ENCODE measurements at places on chromosomes 4 and X.
A peak's percentile ranks its signal among the peaks of the same experiment; 100 is the strongest.

DNA sequence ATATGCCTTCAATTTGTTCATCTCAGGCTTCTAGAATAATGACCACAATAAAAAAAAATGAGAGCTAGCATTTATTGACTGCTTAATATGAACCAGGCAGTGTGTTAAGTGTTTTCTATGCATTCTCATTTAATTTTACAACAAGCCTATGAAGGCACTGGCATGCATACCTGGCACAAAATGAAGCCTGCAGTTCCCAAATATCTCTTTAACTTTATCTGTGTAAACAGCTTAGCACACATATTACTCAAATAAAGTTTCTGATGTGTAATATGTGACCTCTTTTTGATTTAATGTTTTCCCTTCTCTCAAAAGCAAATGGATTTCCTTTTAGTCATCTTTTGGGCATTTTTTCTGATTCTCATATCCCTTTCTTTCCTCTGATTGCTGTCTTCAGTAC, 671.8 kb downstream of the PCDH7 start:
- no peak for DNase-seq

GRCh38 chrX:34467437-34467836, 189.6 kb downstream of the TMEM47 start:
- DNase-seq: no peak

DNA sequence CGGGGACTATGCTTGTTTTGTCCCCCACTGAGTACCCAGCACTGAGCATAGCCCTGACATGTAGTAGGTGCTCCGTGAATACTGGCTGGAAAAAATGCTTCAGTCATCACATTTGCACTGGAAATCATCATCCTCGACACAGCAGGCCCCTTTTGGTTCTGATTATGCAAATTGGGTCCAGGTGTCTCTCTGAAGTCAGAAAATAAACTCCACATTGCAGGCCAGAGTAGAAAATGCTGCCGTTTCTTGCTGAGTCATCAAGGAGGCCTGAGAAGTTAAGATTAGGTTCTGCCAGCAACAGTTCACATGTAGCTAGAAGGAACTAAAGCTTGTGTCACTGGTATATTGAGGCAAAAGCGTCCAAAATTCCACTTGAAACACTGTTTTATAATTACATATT, 15.0 kb upstream of the STK32B start:
- DNase-seq: no peak

DNA sequence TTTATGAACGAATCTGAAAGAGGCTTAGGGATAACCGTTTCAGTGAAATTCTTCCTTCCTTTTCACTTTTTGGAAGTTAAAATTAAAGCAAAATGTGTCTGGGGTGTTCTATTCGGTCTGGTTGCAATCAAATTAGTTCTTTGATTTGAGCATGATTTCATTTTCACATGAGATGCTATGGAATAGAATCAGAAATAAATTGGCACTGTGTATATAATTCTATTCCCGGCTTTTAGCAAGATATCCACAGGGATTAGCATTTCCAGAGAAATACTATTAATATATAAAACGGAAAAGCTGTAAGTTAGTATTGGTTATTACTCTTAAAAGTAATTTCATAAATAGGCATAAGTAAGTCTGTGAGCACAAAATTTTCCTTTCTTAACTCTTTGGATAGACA, 1676.8 kb upstream of the PCDH7 start:
- no peak for DNase-seq

DNA sequence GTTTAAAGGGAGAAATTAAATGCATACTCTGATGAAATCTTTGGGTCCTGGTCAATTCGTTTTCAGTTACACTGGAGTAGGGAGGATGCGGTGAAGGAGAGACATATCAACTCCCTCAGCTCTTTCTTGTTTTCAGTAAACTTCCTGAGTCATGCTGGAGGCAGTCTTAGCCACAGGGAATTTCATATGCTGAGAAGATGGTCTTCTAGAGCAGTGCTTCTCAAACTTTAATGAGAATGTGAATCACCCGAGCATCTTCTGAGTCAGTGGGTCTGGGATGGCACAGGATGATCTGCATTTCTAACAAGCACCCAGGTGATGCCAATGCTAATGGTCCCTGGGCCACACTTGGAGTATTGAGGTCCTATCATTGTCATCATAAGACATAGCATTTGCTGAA, 214.5 kb downstream of the KIT start:
- DNase-seq: no peak

DNA sequence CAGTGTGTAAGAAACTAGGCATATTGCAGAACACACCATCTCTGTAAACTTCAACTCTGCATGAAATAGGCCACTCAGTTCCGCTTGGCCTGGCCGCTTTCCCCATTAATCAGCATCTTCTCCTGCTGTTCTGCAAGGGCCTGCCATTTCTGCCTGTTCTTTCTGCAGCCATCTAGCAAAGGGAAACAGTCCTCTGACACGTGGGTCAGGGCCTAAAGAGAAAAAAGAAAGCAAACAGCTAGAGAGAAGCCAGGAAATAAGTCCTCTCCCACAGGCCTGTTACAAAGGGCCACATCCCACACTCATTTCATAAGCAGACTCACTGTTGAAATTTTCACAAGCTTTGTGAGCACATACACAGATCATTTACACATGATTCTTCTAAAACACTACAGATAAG, 130.1 kb downstream of the PDE5A start:
- DNase-seq: no peak

DNA sequence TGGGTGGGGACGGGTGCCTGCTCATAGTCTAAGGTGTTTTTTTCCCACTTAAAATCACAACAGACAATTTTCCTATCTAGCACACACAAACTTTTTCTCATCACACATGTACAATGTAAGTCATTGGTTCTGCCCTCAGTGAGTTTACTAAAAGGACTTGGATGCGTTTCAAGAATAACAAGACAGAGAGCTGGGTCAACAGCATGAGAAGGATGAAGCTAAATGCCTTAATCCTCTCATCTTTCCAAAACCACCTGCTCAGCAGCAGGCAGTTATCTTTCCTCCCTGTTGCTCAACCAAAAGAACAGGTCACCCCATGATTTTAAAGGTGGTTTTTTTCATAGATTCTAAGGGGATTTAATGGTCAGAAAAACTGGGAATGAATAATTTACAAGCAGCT, 40.1 kb downstream of the OFD1 start:
- no peak for DNase-seq

DNA sequence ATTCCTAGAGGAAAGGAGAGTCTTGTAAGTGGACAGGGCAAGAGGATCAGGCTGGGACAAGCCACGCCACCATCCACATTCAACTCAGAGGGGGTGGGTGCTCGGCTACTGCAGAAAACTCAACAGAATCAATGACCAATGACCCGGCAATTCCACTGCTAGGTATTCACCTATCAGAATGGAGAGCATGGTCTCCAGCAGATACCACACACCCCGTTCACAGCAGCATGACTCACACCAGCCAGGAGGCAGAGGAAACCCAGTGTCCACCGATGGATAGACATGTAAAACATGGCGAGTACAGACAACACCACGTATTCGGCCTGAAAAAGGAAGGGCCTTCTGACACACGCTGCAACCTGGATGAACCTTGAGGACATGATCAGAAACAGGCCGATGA, 175.9 kb downstream of the AFAP1 start:
- peak; percentile 11 for DNase-seq

DNA sequence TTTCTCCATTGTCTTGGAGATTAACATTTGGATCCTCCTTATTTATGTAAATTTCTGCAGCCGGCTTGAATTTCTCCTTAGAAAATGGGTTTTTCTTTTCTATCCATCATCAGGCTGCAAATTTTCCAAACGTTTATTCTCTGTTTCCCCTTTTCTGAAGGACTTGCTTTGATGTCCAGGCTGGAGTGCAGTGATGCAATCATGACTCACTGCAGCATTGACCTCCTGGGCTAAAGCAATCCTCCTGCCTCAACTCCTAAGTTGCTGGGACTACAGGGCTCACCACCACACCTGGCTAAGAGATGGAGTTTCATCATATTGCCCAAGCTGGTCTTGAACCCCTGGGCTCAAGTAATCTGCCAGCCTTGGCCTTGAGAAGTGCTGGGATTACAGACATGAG, 144.0 kb upstream of the ZXDB start:
- DNase-seq: no peak

GRCh38 chrX:132591719-132592275, 103.0 kb upstream of the MBNL3 start:
- DNase-seq: no peak

DNA sequence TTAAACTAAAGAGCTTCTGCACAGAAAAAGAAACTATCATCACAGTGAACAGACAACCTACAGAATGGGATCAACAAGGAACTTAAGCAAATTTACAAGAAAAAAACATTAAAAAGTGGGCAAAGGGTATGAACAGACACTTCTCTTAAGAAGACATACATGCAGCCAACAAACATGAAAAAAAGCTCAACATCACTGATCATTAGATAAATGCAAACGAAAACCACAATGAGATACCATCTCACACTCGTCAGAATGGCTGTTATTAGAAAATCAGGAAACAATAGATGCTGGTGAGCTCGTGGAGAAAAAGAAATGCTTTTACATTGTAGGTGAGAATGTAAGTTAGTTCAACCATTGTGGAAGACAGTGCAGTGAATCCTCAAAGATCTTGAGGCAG, 27.8 kb downstream of the PAPSS1 start:
- no peak for DNase-seq

DNA sequence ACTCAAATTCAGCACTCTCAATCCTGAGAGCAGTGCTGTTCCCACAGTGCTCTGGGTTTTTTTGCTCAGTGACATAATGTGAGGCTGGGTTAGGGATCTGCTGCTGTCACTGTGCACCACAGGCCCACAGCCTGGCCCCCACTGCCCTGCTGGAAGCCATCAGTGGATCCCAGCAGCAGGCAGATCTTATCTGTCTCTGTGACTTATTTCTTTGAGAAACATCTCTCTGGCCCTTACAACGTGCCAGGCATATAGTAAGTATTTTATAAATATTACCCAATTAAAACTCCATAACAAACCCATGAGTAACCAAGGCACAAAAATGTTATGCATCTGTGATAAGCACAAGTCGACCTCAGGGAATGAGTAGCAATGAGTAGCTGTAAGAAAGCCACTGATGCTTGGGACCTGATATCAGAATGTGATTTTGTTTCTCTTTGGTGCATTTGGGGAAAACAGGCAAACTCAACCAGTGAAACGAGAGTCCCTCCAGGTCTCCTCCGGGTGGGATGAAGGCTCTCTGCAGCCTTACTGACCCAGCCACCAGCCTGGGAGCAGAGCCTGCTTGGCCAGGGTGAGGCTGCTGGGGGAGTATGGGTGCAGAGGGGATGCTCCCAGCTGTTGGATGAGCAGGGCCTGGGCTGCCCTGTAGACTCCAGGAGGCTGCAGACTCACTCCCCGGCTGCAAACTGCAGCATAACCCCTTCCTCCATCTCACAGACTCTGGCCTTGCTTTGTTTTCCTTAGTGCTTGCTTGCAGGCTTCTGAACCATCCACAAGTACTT, 172.7 kb upstream of the LNX1 start:
- DNase-seq: no peak

- peak; percentile 4 for DNase-seq
Observed at GRCh38 chr4:57378766-57379165, 268.6 kb upstream of the IGFBP7 start.

GRCh38 chr4:147594107-147594506, 23.1 kb upstream of the TMEM184C start:
- DNase-seq: no peak

- DNase-seq: no peak
Observed at GRCh38 chr4:188194421-188194820, 55.2 kb downstream of the TRIML1 start.

- DNase-seq: peak; percentile 67
Observed at GRCh38 chr4:147518846-147519767, 38.2 kb downstream of the EDNRA start.

DNA sequence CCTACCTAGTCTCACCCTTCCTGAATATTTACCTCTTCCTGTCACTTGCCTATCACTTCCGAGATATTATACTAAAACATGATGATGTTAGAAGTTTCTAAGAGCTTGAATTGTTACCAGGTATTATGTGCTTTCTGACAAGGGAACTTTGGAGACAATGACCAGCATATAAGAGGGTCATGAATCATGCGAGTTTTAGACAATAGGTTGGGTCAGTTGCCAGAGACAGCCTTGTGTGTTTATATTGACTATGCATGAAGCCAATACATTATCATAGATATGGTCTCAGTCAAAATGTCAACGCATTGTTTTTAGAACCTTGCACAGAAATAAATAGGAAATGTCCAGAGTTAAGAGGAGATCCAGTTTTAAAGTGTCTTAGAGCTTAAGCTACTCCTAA, 116.8 kb downstream of the KLHL4 start:
- no peak for DNase-seq

DNA sequence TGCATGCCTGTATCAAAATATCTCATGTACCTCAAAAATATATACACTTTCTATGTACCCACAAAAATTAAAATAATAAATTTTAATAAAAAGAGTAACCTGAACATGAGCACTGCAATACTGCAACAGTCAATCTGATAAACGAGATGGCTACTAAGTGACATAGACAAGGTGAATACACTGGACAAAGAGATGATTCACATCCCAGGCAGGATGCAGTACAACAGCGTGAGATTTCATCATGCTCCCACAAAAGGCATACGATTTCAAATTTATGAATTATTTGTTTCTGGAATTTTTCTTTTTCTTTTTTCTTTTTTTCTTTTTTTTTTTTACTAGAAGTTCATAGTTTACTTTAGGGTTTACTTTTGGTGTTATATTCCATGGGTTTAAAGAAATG, 12.2 kb upstream of the FGF16 start:
- DNase-seq: no peak

DNA sequence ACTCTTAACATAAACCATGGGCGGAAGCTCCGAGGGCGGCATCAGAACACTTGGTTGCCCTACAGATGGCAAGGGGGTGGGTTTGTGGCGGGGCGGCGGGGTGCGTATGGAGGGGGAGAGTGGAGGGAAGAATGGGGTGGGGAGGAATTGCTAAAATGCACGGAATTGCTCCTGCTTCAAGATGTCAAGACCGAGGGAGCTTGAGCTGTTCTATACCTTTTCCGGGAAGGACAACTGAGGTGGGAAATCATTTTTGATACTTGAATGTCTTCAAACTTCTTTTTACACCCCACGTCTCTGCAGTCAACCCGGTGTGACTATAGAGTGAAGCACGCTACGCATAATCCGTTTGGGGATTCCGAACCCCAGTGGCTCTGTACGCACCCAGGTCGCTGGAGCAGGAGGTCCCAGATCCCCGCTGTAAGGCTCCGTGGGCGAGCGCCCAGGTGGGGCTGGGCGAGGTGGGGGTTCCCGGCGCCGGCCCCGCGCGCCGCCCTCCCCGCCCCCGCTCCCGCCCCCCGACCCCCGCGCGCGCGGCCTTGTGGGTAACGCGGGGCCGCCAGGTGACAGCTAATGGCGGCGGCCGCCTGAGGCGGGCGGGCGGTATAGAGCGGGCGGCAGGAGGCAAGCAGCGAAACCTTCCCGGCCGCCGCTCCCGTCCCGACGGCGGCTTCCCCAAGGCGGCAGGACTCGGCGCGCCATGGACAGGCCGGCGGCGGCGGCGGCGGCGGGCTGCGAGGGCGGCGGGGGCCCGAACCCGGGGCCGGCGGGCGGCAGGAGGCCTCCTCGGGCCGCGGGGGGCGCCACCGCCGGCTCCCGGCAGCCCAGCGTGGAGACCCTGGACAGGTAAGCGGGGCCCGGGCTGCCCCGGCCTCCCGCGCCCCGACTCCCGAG, at the start of gene MTMR1:
Gene MTMR1, plus strand, starts transcription at position 566 of the 894 bp plus-strand sequence. Its CDS starts 135 bp downstream, at position 701.
- peak; percentile 33 for DNase-seq

GRCh38 chrX:11641349-11642065, 24.2 kb downstream of the ARHGAP6 start:
- no peak for DNase-seq

- DNase-seq: no peak
Observed at GRCh38 chr4:18130256-18130655, 108.7 kb upstream of the LCORL start.
